Caco-2 (cell line): ENCODE measurements at places on chromosomes 2 and 18. TPM values are rescaled to one million over a fixed set of nuclear protein-coding genes. Genes with fewer than 3 reads are reported as not detected.

The SLC9A4 gene
- total RNA-seq = 1.2 and 1.4 TPM in 2 replicates

The SPIRE1 gene
- total RNA-seq = 9.2 and 9.5 TPM in 2 replicates

The TUBA3E gene
- total RNA-seq = 0.57 TPM in 1 of 2 replicates, not detected in the other

The DNAH7 gene
- total RNA-seq = 0.16 and 0.30 TPM in 2 replicates

The VWC2L gene
- not detected in 2 replicates for total RNA-seq

The LIMS4 gene
- 2.4 and 2.5 TPM in 2 replicates for total RNA-seq

The GEN1 gene
- total RNA-seq = 33.3 and 36.5 TPM in 2 replicates

The CYP20A1 gene
- 32.1 and 39.3 TPM in 2 replicates for total RNA-seq

The LONRF2 gene
- total RNA-seq = not detected in 2 replicates

The ANTXR1 gene
- 0.27 and 0.35 TPM in 2 replicates for total RNA-seq

The TAF1B gene
- 24.8 and 25.3 TPM in 2 replicates for total RNA-seq

The CDK15 gene
- total RNA-seq = not detected in 2 replicates

The RNU2-63P gene
- total RNA-seq = 18.6 and 19.4 TPM in 2 replicates
